ENCODE measurements at places on chromosomes 4 and X. TPM values are rescaled to one million over a fixed set of nuclear protein-coding genes. Genes with fewer than 3 reads are reported as not detected.

DNA sequence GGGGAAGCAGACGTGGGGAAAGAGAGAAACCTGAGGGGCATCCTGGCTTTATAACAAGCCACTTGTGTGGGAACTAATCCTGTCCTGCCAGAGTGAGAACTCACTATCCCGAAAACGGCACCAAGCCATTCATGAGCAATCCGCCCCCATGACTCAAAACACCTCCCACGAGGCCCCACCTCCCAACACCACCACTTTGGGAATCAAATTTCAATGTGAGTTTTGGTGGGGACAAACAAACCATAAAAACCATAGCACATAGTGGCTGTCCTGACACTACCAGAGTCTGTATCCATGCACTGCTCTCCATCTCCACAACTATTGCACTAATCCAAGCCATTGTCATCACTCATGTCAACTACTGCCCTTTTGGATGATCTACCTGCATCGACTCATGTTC is 28.5 kb upstream of the SEPTIN6 start:
- no peak for DNase-seq

GRCh38 chr4:42671431-42672194 is 14.7 kb upstream of the ATP8A1 start:
- DNase-seq, result no peak

- DNase-seq, result peak; percentile 59
These were observed at the start of gene GLRA2 for GRCh38 chrX:14529290-14529989. Gene GLRA2, plus strand, starts transcription at chrX:14529536. Its CDS starts 522 bp downstream, at chrX:14530058.

DNA sequence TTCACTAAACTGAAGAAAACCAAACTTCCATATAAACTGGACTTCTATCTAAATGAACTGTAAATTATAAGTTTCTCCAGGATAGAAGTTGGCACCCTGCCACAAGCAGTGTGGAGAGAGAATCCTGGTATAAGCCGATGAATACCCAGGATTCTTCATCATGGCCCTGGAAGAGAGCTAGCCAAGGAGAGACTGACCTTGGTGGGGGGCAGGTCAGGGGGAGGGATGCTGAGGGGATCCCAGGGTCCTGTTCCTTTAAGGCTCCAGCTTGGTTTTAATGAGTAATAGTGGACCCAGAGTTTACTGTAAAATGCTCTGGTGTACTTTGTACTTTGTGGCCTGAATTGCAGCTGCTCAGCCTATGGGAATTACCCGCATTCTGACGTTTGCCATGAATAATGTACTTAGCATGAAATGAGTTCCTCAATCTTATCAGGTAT is 16.9 kb downstream of the RASSF6 start:
- DNase-seq, result no peak

GRCh38 chr4:105215609-105216313 is 69.1 kb downstream of the TET2 start:
- DNase-seq, result no peak

- DNase-seq, result peak; percentile 75
These were observed 661 bp downstream of the SPIN4 start for GRCh38 chrX:63350465-63350877.

DNA sequence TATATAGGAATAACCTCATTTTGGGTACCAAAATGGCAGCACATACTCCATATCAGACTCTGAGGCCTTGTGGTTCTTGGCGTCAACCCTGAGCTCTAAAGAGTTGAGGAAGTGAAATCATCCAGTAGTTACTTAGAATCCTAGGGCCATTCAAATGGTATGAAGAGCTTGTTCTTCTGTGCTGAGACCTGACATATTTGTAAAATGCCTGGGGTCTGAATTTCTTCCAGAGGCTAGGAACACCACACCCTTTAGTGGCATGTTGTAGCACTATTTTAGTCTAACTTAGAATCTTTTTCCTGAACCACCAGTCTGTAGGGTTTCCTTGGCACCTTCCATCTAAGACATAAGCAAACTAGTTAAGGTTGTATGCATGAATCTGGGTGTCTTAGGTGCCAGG is 18.1 kb upstream of the GDPD2 start:
- DNase-seq, result no peak

DNA sequence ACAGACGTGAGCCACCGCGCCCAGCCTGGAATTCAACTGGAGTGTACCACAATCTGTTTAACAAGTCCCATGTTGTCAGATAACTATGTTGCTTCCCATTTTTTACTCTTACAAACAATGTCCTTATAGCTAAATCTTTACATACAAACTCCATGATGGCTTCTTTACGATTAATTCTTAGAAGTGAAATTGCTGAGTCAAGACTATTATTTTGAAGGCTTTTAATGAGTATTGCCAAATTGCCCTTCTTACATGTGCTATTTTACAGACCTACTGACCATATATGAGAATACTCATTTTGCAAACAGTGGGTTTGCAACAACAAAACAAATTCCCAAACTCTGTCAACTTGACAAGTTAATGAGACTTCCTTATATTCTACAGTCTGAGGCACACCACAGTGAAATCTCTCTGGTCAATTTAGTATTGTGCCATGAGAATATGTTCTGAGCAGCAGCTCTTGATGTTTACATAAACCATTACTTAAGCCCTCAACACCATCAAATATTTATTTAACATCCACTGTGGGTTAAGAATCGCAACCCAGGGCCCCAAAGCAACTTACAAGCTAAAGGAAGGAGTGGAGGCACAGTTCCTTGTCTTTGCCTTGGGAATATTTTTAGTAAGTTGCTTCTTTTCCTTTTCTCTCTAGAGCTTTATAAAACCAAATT is 128.5 kb downstream of the SPRY1 start:
- DNase-seq, result no peak

DNA sequence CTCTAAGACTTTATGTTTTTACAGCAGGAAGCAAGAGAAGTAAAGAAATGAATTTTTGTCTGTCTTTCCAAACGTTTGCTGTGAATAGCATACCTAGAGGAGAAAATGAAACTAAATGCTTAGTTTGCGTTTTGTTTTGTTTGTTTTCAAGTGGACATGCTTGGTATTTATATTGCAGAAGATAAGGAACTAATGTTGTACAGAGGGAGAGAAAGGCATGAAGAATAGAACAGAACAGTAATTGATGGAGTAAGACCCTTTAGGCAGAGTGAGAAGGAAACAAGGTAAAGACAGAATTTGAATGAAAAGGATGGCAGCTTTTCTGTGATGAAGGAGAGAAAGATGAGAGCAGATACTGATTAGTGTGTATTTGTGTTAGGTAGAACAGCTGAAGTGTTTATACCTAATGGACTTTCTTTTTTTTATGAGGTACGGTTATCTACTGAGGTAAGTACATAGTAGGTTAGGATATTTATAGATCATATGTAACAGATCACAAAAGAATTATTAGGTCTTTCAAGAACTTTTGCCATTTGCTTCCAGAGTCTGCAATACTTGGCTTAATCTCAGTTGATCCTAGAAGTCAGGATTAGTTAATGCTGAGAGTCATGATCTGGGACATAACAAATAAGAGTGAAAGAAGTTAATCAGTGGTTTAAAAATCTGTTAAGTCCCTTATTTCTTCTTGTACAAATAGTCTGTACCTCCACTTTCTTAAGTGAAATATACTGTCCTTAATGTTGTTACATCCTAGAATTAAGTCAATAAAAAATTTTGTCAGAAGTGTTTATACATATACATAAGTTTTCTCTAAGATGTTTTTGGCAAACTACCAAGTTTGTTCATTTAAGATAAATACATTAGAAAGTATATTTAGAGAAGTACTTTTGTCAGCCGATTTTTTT is 36.8 kb downstream of the FABP2 start:
- DNase-seq, result no peak

DNA sequence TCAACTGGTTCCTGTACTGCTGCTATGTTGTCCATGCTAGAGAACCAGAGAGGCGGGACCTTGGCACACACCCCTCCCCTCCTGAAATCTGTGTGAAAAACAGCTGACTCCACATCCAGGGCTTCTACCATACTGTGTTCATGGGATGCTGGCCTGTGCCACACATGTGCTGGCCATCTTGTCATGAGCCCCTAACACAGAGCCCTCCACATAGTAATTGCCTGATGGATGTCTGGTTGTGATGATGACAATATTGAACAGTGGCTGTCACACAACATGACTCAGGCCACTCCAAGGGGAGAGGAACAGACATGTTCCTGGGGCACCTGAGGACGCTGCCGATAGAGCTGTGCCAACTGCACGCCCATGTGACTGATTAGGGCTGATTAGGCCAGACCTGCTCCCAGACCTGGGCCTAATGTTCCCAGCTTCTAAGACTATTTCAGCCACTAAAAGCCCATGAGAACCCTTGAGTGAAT is 13.1 kb downstream of the SLC25A5 start:
- no peak for DNase-seq

DNA sequence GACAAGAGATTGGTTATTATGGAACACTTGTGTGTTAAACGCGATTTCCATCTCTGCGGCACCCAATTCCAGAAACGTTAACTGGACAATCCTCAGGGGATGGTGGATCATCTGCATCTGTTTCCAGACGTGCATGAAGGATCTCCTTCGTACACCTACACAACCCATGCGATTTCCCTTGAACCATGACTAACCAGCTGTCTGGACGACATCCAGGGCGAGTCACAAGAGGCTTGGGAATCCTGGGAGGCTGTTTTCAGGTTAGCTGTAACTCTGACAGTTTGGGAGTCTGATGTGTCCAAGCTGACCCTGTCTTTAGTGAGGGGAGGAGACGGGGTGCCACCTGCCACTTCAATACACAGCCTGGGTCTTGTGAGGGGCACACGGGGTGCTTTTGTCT is 84.5 kb downstream of the GATB start:
- no peak for DNase-seq

DNA sequence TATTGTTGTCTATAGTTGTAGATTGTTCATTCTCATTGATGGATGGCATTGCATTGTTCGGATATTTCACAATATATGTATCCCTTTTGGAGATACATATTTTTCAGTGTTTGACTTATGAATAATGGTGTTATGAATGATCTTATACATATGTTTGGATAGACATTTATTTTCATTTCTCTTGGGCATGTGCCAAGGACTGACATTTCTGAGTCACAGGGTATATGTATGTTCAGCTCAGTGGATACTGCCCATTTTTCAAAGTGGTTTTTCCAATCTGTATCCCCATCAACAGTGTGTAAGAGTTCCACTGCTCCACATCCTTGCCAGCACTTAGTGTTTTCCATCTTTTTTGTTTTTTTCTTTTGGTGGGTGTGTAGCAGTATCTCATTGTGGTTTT is 45.0 kb upstream of the RAB40AL start:
- DNase-seq, result no peak

DNA sequence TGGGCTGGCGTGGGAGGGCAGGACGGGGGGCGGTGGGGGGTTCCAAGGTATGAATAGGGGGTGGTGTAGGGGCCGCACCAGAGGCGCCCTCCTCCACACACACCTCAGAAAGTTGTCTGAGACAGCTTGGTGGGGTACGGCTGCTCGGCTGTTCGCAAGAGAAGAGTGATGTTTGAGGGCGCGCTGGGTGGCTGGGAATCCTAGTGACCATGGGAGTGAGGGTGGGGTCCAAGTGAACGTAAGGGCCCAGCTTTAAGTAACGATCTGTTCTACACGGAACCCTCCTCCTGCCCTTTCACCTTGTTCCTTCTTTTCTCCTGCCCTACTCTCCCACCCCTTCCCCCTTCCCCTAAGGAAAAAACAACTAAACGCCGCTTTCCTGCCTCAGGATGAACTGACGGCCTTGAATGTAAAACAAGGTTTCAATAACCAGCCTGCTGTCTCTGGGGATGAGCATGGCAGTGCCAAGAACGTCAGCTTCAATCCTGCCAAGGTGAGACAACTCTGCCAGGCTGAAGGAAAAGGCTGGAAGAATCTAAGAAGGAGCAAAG is 664 bp downstream of the MED12 start:
- no peak for DNase-seq

The NXF3 gene
- total RNA-seq, result not detected

The WWC2 gene
- total RNA-seq, result not detected

The DAPP1 gene
- 49.1 TPM for total RNA-seq

The MAGEA9B gene
- total RNA-seq, result 0.11 TPM

The NEUROG2 gene
- total RNA-seq, result 9.6 TPM

The ACTRT1 gene
- total RNA-seq, result not detected

All from Karpas-422 (cell line).